ENCODE measurements at places on chromosomes 5 and 9. TPM values are rescaled to one million over a fixed set of nuclear protein-coding genes. Genes with fewer than 3 reads are reported as not detected.

- peak; percentile 61 for DNase-seq
Measured at GRCh38 chr9:97990259-97990658, 7.1 kb downstream of the ANP32B start.

DNA sequence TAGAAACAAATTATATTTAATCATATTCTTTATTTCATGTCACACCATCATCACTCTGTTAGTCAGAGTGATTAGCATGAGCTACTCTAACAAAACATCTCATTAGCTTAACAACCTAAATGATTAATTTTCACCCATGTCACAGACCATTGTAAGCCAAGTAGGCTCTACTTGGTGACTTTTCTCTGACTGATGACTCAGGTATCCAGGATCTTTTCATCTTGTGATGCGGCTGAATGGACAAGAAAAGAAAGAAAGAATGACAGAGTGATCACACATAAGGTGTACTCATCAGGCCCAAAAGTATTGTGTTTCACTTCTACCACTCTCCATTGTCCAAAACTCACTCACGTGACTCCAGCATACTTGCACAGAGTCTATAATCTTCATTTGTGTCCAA, 299.3 kb downstream of the ANXA1 start:
- peak; percentile 16 for DNase-seq

Gene ADGRD2
- 0.23 TPM for total RNA-seq

Gene FAM81B
- not detected for total RNA-seq

GRCh38 chr5:169974121-169974770, 6.0 kb downstream of the INSYN2B start:
- no peak for DNase-seq

Gene TSSK1B
- not detected for total RNA-seq

GRCh38 chr5:92401492-92401891, 1018.4 kb upstream of the ARRDC3 start:
- DNase-seq, result peak; percentile 3

DNA sequence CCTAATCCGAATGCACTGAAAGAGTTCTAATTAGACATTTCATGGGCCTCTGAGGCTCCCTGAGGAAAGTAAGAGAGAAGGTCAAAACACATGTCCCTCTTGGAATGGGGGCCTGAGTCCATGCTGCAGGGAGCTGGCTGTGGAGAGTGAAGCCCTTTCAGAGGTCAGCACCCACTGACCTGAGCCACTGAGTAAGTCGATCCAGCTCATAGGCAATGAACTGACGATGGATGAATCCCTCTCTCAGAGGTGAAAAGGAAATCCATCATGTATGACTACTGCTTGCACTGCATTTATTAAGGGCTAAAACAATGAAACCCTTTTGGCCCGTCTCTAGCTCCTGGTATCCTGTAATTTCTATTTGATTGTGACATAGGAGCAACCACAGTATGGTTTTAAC, 288.9 kb upstream of the VLDLR start:
- DNase-seq, result no peak

DNA sequence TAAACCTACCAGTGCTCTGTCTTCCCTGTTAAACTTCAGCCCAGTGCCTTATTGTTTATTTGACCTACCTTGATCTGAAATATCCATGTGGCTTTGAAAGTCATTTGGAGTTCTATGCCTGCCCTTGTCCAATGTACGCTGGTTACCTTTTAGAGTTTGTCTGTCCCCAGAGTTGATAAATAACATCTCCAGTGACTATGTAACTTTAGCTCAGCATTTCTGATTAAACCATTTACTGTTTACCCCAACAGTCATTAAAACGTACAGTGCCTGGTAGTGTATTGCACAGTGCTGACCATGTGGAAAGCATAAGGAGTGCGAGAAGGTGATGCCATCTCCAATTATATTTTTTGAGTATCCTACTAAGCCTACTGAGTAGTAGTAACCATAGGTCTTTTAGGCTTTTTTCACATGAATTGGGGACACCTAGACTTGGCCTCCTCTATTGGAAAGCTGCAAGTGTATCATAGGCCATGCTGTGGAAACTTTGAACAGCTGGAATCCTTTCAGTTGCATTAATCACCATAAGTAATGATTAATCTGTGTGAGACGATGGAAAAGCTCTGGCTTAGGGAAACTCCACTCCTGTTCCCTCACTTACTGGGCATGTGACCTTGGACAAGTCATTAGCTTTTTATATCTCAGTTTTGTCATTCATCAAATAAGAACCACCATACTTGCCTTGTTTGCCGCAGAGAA, 93.5 kb downstream of the MAST4 start:
- no peak for DNase-seq

GRCh38 chr5:173334808-173335207, 6.6 kb upstream of the STC2 start:
- DNase-seq, result no peak

Gene ROPN1L
- total RNA-seq, result not detected

Gene FOXE1
- total RNA-seq, result under 0.01 TPM
